ENCODE measurements at places on chromosomes 6 and 20.

GRCh38 chr6:5174244-5174643 is 86.5 kb downstream of the LYRM4 start:
- DNase-seq = peak; percentile 25

- DNase-seq = no peak
These were observed 46.8 kb downstream of the SPATA2 start for GRCh38 chr20:49868538-49868937.

- DNase-seq = no peak
These were observed 1038.4 kb downstream of the EPHA7 start for GRCh38 chr6:92380803-92381601.

GRCh38 chr6:122677406-122677805 is 67.2 kb downstream of the PKIB start:
- DNase-seq = no peak

DNA sequence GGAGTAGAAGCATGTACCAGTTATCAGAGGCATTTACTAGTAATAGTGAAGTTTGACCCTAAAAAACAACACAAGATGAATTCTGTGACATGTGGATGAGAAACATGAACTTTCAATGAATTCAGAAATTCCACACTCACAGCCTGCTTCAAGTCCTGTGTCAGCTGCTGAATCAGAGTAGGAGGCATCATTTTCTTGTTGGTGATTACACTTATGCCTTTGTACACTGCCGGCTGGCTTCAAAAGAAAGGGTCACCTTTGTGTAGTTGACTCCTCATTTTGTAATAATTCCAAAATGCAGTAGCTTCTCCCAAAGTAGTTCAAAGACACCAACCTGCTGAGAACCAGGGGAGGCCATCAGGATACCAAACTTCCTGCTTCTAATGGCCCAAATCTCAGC is 165.5 kb downstream of the BACH2 start:
- no peak for DNase-seq

- DNase-seq = no peak
These were observed 26.6 kb downstream of the ABT1 start for GRCh38 chr6:26623339-26623859.

GRCh38 chr6:164072240-164072666 is 657.7 kb downstream of the QKI start:
- no peak for DNase-seq
